ENCODE measurements at places on chromosomes 1 and 21.

- DNase-seq, result no peak
Observed at GRCh38 chr1:204560590-204561150, 44.5 kb downstream of the MDM4 start.

- DNase-seq, result no peak
Observed at GRCh38 chr21:39727401-39728120, 17.4 kb upstream of the IGSF5 start.

DNA sequence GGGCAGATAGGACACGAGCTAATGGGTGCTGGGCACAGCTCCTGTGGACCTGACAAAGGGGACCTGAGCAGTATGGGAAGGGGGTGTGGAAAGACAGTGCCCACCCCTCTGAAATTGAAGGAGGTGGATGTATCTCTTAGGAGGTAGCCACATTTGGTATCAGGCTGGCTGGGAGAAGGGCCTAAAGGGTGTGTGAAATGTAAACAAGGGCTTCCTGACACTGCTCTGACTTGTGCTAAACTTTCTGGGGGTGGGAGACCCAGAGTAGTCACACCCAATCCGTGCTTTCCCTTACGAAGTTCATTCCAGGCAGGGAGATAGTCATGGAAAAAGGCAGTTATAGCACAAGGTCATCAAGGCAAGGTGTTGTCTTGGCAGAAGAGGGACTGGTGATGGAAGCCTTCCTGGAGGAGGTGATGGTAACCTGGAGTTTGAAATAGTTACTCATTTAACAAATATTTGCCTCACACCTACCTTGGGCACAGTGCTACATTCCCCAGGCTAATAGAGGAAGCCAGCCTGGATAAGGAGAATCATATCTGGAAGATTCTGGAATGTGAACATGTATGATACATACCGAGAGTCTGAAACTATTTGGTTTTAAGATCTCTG, 5.3 kb upstream of the CCDC24 start:
- DNase-seq, result no peak

DNA sequence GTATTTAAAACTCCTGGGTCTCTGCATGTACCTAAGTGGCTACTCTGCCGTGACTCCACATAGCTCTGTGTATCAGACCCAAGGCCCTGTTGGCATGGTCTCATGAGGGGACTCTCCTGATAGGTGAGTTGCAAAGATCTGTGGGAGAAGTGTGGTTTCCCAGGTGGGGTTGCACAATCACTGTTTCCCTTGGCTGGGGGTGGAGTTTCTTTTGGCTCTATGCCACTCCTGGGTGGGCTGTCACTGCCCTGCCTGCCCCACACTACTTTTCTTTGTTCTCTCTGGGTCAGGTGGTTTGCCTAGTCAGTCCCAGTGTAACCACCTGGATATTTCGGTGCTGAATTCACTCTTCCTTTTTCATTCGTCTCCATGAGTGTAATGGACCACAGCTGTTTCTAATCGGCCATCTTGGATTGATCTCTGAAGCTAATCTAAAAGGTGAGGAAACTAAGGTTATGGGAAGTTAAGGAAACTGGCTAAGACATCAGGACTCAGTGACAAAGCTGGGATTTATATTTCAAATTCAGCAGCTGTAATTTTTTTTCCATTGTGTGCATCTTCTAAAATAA, 97.1 kb upstream of the CACYBP start:
- no peak for DNase-seq

DNA sequence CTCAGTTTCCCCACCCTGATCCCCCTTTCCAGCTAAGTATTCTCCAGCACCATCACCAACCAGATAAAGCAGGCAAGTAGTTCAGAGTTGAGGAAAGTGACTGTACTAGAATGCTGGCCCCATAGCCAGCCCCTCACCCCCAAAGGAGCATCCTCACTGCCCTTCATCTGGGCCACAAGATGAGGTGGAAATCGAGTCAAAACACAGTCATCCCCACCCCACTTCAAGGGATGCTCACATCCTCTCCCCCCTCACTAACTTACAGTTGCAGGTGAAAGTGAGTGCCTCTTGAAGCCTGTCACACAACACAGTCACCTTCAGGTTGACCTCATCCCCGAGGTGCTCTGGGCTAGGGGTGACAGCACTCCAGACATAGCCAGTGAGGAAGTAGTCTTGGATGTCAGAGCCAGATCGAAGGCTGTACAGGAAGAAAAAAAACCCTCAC, 30.4 kb downstream of the PIK3C2B start:
- no peak for DNase-seq

GRCh38 chr1:82284213-82284612, 483.5 kb downstream of the ADGRL2 start:
- DNase-seq, result no peak

- DNase-seq, result no peak
Observed at GRCh38 chr1:38899560-38899959, 18.2 kb upstream of the GJA9 start.

- DNase-seq, result no peak
Observed at GRCh38 chr1:7264101-7264500, 478.8 kb downstream of the CAMTA1 start.

GRCh38 chr1:97006044-97006661, 284.6 kb downstream of the PTBP2 start:
- peak; percentile 29 for DNase-seq

DNA sequence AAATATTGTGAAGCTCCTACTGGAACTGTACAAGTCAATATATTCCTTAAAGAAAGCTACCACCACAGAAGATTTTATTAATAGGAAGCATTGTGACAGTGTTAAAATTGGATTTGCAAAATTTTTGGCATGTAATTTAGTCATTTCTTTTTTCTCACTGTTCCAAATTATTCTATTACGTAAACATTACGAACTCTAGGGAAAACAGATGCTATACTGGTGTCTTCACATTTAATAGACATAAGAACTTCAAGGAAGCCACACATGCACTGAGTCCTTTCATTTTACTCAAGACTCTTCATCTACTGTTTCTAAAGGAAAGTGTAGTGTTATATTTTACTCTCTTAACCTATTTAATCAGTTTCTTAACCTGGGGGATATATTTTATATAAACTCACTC, 135.4 kb downstream of the HMCN1 start:
- DNase-seq, result no peak

DNA sequence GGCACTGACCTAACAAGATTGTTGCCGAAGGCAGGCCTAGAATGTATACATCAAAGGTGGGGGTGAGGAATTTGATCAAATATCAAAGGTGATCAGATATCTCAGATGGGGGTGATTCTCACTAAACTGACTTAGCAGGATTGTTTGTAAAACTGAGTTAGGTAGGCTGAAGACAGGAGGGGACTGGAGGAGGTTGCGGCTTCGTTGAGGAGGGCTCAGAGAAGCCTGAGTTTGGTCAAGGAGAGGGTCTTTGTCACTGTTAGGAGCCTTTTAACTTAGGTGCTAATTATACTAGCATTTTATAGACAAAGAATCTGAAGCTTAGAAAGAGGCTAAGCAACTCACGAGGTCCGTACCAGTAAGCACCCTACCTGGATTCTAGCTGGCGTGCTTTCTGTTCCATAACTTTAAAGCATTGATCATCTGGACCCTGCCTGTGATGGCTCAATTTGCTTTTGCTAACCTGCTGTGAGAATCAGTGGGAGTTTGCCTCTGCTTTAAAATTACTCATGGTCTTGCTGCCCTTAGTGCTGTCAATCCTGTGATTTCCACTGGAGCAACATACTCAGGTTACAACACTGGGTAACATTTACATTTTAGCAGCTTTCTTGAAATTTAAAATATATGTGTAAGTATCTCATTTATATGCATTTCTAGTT, 49.8 kb downstream of the ITSN1 start:
- DNase-seq, result no peak

DNA sequence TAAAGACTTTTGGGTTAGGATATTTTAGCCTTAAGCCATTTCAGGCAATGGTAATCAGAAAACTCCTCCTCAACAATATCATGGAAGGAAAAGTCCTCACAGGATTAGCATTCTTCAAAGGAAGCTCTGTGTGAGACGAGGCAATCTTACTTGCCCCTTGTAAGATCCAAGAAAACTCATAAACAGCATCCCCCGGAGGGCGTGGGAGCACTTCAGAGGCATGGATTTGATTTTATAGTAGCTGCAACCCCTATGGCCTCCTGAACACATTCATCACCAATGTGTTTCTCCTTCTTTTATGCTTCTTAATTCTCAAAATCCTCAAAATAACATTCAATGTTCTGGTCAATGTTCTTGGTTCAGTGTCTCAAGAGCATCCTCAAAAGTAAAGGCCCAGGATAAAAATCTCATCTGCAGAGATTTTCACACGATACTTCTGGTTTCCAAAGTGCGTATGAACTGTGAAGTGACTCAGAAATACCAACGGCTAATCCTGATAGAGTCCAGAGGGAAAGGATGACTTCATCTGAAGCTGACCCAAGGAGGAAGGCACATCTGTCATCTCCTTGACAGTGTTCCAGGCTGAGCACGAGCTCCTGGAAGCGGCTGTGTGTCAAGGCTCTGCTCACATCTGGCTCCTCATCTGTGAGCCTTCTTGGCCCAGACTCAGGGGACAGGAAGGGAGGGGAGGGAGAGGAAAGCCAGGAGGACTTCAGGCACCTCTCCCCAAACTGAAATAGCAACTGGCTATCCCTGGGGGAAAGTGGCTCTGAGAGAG, 49.3 kb upstream of the PSEN2 start:
- peak; percentile 56 for DNase-seq

DNA sequence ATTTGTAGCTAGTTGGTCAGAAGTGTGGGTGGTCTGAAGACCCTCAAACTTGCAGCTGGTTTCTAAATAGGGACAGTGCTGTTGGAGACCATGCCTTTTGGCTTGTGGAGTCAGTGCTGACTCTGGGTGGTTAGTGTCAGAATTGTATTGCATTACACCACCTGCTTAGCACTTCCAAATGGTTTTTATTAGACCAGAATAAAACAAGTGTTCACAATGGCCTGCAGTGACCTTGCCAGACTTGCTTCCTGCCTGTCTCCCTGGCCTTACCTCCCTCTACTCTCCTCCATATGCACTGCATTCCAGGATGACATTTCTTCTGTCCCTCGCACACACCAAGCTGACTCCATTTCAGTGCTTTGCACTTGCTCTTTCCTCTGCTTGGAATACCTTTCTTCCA, 72.7 kb upstream of the CNIH3 start:
- peak; percentile 34 for DNase-seq

DNA sequence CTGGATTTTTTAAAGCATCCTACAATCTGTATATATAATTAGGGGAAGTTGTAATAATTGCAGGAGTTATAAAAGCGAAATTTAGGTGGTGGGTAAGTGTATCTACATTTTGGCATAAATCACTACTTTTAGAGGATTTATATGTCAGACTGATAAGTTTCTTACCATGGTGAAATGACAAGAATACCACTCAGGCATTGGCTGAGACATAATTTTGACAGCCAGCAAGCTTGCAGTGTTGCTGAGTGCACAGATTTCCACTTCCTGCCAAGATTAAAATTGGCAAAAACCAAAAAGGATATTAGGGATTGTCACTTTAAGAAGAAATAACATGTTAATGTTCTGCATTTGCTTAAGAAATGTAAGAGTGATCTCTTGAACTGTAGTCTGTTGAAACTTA, 28.2 kb downstream of the NFIA start:
- no peak for DNase-seq

- DNase-seq, result no peak
Observed at GRCh38 chr1:5822726-5823125, 169.5 kb downstream of the NPHP4 start.

GRCh38 chr1:206961668-206962067, 8.6 kb downstream of the FCAMR start:
- no peak for DNase-seq

- DNase-seq, result peak; percentile 23
Observed at GRCh38 chr1:156476501-156477298, 23.9 kb downstream of the MEF2D start.

DNA sequence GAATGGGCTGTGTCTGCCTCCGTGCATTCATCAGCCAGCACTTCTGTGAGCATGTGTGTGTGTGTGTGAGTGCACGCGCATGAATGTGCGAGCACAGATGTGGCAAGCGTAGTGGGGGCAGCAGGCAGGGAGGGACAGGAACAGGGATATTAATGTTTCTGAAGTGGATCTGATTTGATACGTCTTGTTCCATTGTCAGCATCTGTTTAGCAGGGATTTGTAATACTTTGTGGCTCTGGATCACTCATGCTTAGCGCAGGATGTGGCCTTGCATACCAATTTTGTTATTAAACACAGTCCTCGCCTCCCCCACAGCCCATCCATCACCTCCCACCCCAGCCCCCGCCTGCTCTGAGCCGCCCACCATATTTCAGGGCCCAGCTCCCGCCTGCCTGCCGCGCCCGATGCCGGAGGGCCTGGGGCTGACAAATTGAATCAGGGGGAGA, 52.4 kb downstream of the TMEM53 start:
- DNase-seq, result no peak

DNA sequence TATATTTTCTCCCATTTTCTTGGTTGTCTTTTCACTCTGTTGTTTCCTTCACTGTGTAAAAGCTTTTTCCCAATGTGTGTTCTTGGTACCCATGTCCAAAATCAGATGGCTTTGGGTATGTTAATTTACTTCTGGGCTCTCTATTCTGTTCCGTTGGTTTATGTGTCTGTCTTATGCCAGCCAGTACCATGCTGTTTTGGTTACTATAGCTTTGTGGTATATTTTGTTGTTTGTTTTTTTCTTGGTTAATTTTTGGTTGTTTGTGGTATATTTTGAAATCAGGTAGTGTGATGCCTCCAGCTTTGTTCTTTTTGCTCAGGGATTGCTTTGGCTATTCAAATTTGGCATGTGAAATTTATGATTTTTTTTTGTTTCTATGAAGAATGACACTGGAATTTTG, 67.2 kb downstream of the SWT1 start:
- DNase-seq, result no peak

Measured in PC-9 (cell line).